Prostate gland (tissue), 2 donors: ENCODE measurements at places on chromosomes 13 and 19. TPM values are rescaled to one million over a fixed set of nuclear protein-coding genes. Genes with fewer than 3 reads are reported as not detected.
A peak's percentile ranks its signal among the peaks of the same experiment; 100 is the strongest.

DNA sequence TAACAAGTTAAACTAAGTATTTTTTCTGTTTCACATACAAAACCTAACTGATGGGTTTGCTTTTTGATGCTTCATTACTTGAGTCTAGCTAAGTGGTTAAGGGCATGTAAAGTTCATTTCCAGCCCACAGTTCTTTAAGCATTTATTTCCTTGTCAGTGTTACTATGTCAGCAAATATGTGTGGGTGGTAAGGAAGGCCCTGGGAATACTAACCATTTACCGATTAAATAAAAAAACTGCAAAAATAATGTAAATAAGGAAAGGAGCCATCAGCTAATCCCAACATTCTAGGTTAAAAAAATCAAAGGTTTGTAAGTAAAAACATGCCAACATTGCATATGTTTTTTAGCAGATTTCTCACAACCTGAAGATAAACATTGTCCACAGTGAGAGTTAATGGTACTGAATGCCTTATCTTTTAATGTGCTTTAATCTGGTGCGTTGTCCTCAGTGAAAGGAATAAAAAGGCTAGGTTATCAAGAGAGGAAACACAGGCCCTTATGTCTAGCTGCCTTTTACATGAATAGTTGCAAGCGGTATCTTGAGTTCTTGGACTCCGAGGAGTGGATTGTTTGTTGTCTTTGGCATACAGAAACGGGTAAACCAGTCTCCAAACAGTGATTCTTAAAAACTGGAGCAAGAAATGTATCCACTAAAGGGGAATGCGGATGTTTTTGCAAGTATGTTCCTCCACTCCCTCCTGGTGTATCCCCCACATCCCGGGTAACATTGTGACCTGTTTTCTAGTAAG is 949.6 kb upstream of the SLC10A2 start:
- H3K36me3 ChIP-seq = no peaks in the 10 kb centered on the region
- H3K4me1 ChIP-seq = no peaks in the 10 kb centered on the region
- no peak for DNase-seq
- H3K27ac ChIP-seq = no peak overlapping the region

DNA sequence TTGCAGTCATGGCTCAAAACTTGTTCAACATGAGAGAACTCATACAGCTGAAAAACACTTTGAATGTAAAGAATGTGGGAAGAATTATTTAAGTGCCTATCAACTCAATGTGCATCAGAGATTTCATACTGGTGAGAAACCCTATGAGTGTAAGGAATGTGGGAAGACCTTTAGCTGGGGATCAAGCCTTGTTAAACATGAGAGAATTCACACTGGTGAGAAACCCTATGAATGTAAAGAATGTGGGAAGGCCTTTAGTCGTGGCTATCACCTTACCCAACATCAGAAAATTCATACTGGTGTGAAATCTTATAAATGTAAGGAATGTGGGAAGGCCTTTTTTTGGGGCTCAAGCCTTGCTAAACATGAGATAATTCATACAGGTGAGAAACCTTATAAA is 20.1 kb downstream of the ZNF283 start:
- no peak overlapping the region for H3K27ac ChIP-seq
- H3K27me3 ChIP-seq = no peaks in the 10 kb centered on the region
- DNase-seq = no peak
- H3K4me3 ChIP-seq = no peak overlapping the region
- no peaks in the 10 kb centered on the region for H3K4me1 ChIP-seq
- H3K36me3 ChIP-seq = peaks cover 6% of the 10 kb centered on the region

DNA sequence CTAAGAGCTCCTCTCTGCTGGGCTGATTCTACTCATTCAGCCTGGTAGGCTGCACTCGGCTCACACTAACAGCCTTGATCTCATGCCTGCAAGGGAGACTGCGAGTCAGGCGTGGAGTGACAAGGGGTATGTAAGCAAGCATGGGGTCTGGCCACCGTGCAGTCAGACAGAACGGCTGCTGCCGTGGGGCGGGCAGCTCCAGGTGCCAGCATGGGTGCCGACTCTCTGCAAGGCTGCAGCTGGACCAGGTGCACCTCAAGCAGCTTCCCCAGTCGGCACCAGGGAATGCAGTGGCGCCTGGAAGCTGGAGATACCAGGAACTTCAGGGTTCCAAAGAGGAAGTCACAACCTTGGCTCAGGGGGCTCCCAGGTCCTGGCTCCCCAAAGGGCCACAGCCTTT is 892.3 kb downstream of the OLFM4 start:
- DNase-seq = no peak
- H3K36me3 ChIP-seq = no peaks in the 10 kb centered on the region
- no peak overlapping the region for H3K4me3 ChIP-seq

GRCh38 chr13:33931397-33932311 is 113.7 kb downstream of the RFC3 start:
- no peak overlapping the region for H3K27ac ChIP-seq
- no peaks in the 10 kb centered on the region for H3K27me3 ChIP-seq
- DNase-seq = peak; percentile 37
- no peaks in the 10 kb centered on the region for H3K4me1 ChIP-seq
- no peaks in the 10 kb centered on the region for H3K36me3 ChIP-seq

Gene ZNF534
- total RNA-seq = 0.09 TPM

DNA sequence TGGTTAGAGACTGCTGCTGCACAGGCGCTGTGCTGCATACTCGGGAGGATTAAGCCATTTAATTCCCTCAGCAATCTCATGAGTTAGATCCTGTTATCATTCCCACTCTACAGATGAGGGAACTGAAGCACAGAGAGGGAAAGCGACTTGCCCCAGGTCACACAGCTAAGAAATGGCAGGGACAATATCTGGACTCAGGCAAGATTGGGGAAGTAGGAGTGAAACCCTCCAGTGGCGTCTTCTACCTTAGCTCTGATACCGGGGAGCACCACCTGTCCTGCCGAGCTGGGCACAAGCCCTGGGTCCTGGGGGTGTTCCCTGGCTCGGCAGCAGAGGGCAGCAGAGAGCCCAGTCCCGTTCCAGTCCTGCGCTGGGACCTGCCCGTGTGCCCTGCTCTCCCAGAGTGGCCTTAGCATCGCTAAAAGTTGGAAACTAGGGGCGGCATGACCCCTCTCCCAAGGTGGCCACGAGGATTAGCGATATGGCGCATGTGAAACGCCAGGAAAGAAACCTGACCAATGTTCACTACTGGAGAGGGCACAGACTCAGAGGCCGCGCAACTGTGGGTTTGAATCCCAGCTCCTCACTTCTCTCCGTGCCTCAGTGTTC is 20.5 kb downstream of the CYTH2 start:
- peaks cover 5% of the 10 kb centered on the region for H3K4me1 ChIP-seq
- H3K27ac ChIP-seq = no peak overlapping the region
- peak; percentile 61 for DNase-seq
- H3K36me3 ChIP-seq = no peaks in the 10 kb centered on the region
- no peak overlapping the region for H3K4me3 ChIP-seq

Gene KLK11
- total RNA-seq = 315 TPM

- H3K27ac ChIP-seq = no peak overlapping the region
- H3K4me1 ChIP-seq = no peaks in the 10 kb centered on the region
- H3K27me3 ChIP-seq = no peaks in the 10 kb centered on the region
- no peak for DNase-seq
Measured at GRCh38 chr19:45630463-45630862, 8.7 kb downstream of the EML2 start.

DNA sequence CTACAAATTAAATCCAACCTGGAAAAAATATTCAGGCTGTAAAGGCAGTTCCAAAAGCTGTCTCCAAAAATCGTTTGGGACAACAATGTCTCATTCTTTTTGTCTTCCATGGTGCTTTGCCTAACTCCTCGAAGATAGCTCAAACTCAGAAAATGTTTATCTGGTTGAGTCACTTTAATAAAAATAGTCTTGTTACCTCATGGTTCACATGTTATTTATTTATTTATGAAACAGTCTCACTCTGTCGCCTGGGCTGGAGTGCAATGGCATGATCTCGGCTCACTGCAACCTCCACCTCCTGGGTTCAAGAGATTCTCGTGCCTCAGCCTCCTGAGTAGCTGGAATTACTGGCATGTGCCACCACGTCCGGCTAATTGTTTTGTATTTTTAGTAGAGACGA is 4.9 kb upstream of the BRD4 start:
- no peaks in the 10 kb centered on the region for H3K27me3 ChIP-seq
- no peaks in the 10 kb centered on the region for H3K36me3 ChIP-seq
- peaks cover 6% of the 10 kb centered on the region for H3K4me1 ChIP-seq

Gene ZNF682
- 4.3 TPM for total RNA-seq

DNA sequence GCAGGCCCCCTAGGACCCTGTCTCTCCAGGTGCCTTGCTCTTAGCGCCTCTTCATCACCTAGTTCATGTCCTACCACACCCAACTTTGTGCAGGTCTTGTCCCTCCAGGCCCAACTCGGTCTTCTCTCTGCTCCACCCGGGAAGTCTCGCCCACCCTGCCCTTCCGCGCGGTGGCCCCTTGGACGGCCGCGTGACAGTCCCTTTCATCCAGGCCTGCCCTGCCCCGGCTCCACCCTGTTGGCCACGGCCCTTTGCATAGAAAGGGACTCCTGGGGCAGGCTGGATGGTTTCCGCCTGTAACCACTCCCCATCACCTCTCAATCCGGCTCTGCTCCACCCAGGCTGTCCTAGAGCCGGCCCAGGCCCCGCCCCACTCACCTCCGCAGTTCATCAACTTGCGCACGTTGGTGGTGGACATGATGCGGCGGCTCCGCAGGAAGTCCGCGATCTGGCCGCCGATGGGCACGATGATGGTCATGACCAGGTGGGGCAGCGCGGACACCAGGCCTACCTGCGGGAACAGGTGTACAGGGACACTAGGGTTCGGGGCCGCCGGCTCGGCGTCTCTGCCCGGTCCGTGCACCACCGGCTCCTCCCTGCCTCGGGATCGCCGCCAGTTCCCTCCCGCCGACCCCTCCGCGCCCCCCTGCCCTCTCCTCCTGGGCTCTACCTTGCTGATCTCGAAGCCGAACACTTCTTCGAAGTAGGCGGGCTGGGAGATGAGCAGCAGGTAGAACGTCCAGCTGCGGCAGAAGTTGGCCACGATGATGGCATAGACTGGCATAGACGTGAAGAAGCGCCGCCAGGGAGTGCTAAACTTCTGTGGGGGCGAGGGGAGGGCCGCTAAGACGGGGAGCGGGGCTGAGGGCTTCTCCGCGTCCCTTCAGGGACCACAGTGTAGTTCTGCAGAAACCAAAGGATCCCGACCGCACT is 7.2 kb downstream of the GFY start:
- H3K27ac ChIP-seq = no peak overlapping the region
- H3K4me3 ChIP-seq = no peak overlapping the region
- no peak for DNase-seq
- H3K4me1 ChIP-seq = no peaks in the 10 kb centered on the region
- H3K36me3 ChIP-seq = no peaks in the 10 kb centered on the region

GRCh38 chr13:39945226-39945625 is 289.8 kb downstream of the COG6 start:
- H3K36me3 ChIP-seq = no peaks in the 10 kb centered on the region
- H3K4me1 ChIP-seq = no peaks in the 10 kb centered on the region
- H3K27ac ChIP-seq = no peak overlapping the region
- no peak overlapping the region for H3K4me3 ChIP-seq

GRCh38 chr13:106440866-106441265 is 94.6 kb downstream of the EFNB2 start:
- H3K4me1 ChIP-seq = no peaks in the 10 kb centered on the region
- no peak overlapping the region for H3K27ac ChIP-seq
- no peak for DNase-seq
- no peaks in the 10 kb centered on the region for H3K36me3 ChIP-seq
- no peak overlapping the region for H3K4me3 ChIP-seq
- no peaks in the 10 kb centered on the region for H3K27me3 ChIP-seq

DNA sequence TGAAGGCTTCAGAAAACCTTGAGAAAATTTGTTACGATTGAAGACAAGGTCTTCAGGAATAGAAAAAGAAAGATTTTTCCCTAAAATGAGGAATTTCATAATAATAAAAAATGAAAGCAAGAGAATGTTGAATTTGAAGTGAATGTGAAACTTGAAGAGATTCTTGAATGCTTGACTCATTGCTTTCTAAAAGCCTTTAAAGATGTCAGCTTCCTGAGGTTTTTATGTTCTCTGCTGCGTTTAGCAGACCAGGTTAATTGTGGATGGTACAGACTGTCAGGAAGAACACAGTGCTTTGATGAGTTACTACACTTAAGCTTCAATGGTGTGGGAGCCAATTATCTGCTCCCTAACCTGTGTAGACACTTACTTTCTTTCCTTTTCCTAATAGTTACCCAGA is 96.3 kb upstream of the FNDC3A start:
- no peak overlapping the region for H3K27ac ChIP-seq
- no peaks in the 10 kb centered on the region for H3K27me3 ChIP-seq
- no peak for DNase-seq
- no peaks in the 10 kb centered on the region for H3K36me3 ChIP-seq

DNA sequence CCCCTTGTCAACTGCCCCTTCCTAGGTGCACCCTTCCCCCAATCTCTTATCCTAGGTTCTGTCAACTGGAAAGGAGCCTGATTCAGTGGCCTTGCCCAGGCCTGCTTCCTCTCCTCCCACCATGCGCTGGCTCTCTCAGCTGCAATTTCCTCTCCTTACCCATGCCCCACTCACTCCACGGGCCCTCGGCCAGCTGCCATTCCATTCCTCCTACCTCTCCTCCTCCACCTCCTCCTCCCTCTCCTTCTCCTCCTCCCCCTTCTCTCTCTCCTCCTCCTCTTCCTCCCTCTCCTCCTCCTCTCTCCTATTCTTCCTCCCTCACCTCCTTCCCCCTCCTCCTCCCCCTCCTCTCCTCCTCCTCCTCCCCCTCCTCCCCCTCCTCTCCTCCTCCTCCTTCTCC is 9.6 kb upstream of the TIMM44 start:
- no peak for DNase-seq
- no peak overlapping the region for H3K27ac ChIP-seq
- H3K4me1 ChIP-seq = no peaks in the 10 kb centered on the region
- H3K4me3 ChIP-seq = no peak overlapping the region
- H3K27me3 ChIP-seq = no peaks in the 10 kb centered on the region
